ENCODE measurements at places on chromosomes 3 and 15. TPM values are rescaled to one million over a fixed set of nuclear protein-coding genes. Genes with fewer than 3 reads are reported as not detected.

Gene AP3B2
- not detected for total RNA-seq

Gene TICRR
- 2.7 TPM for total RNA-seq

Gene GAP43
- not detected for total RNA-seq

Gene GPR27
- total RNA-seq, result not detected

Gene LRCH3
- total RNA-seq, result 74.2 TPM

Gene ATP8B4
- total RNA-seq, result 2.0 TPM

Gene FOXB1
- not detected for total RNA-seq

Gene C2CD4B
- total RNA-seq, result 28.2 TPM

Gene TM6SF1
- 34.4 TPM for total RNA-seq

Gene TOMM70
- total RNA-seq, result 25.5 TPM

Gene AKAP13
- 56.3 TPM for total RNA-seq

Gene LINGO1
- 0.13 TPM for total RNA-seq

Gene PTH1R
- total RNA-seq, result under 0.01 TPM

Gene CHRFAM7A
- 0.76 TPM for total RNA-seq

Gene ERICH6
- total RNA-seq, result under 0.01 TPM

Gene CNTN4
- total RNA-seq, result not detected

Gene CSPG5
- 0.26 TPM for total RNA-seq

Gene GP5
- 0.13 TPM for total RNA-seq
